ENCODE measurements at places on chromosomes 2 and 18.

- no peak for DNase-seq
These were observed 210.0 kb downstream of the RBM43 start for GRCh38 chr2:151051574-151052220.

- DNase-seq, result no peak
These were observed 249.8 kb downstream of the NBAS start for GRCh38 chr2:15311201-15311907.

GRCh38 chr18:72468021-72468710 is 76.0 kb downstream of the CBLN2 start:
- DNase-seq, result no peak

- DNase-seq, result no peak
These were observed 69.9 kb upstream of the HS6ST1 start for GRCh38 chr2:128388499-128388941.

DNA sequence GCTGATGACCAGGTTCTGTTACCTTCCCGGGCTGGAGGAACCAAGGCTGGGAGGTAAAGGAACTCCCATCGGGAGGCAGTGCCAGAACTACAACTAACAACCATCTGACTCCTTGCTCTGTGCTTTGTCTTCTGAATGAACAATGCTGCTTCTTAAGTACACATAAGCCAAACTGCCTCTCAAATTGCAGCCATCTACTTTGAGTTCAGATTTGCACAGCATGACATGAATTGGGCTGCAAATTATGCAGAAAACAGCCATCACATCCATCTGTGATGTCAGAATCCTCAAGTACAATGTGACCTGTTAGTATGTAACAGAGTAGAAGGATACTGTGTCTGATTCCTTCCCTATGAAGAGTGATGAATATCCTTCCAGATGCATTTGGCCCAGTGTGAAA is 290.6 kb downstream of the ZNF521 start:
- no peak for DNase-seq

- no peak for DNase-seq
These were observed 33.2 kb downstream of the SLC38A11 start for GRCh38 chr2:164922134-164922533.

- no peak for DNase-seq
These were observed 17.3 kb downstream of the CIB4 start for GRCh38 chr2:26623541-26624495.

- DNase-seq, result no peak
These were observed 40.5 kb upstream of the NABP1 start for GRCh38 chr2:191637182-191638078.

GRCh38 chr2:100278986-100279385 is 43.3 kb downstream of the LONRF2 start:
- no peak for DNase-seq

DNA sequence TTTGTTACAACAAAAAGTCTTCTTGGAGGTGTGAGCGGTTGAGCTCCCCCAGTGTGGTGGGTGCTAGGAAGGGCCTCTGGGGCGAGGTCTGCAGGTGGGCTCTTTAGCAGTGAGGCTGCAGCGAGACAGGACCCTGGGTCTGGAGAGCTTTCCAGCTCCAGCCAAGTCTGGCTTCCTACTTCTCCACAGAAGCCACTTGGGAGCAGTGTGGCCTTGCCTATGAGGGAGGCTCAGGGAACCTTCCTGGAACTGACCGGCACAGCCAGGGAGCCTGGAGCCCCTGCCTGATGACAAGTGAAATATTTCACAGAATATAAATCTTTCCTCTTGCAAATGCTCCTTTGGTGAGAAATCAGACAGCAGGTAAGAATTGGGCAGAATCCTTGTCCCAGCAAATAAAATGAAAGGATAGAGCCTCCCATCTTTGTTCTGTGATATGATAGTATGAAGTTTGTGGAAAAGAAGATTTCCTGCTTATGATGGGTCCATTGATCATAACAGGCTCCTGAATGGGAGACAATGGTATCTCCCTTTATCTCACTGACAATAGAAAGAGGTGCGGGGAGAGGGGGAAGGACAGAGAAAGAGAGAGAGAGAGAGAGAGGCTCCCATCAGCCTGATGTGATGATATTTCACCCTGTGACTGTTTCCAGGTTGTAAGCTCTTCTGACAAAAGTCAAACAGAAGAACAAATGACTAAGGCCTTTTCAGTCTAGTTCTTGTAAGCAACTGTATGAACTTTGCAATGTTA is 289.8 kb upstream of the SPRED2 start:
- no peak for DNase-seq

DNA sequence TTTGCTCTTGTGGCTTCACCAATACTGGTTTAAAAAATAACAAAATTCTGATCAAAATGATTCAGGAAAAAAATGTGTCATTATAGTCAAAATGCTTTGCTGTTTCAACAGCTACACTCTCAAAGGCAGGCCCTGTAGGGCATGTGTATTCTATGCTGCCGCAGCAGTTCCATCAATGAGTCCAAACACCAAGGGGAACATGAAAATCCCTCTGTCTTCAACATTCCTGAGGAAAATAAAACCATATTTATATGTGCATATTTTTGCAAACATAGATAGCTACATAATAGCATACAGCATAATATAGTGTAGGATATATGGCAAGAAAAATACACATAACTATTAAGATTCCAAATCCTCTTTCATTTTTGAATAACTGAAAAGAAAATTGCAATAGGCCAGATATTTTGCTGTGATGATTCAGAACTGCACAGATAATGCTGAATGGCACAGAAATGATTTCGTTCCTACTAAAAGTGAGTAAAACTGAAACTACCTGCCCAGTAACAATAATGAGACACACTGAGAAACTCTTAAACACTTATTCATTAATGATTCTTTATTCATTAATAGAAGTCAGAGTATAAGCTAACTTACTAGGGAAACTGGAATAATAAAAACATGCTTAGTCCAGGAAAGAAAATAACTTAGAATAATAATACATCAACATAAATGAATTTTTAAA is 343.8 kb downstream of the SUCLG1 start:
- no peak for DNase-seq

GRCh38 chr2:229130522-229130921 is 140.6 kb downstream of the PID1 start:
- no peak for DNase-seq

GRCh38 chr2:100182494-100183361 is 40.3 kb upstream of the AFF3 start:
- DNase-seq, result no peak

GRCh38 chr18:1296237-1296636 is 391.6 kb downstream of the ADCYAP1 start:
- DNase-seq, result no peak

DNA sequence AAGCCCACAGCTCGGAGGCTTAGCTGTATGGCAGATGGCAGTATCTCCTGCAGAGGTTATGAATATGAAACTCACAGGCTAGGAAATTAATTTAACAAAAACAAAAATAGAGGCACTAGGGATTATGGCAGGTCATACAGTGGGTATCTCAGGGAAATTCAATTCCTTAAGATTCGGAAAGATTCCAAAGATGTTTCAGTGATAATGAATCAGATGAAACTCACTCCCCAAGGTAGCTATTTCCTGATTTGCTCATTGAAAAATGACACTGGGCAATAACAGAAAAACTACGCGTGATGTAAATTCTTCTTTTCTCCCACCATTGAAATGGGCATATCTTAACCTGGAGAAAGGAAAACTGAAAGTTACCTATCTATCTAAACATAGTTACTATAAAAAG is 414.1 kb downstream of the STK39 start:
- no peak for DNase-seq

- no peak for DNase-seq
These were observed 167.3 kb upstream of the CYRIA start for GRCh38 chr2:16832910-16833309.

DNA sequence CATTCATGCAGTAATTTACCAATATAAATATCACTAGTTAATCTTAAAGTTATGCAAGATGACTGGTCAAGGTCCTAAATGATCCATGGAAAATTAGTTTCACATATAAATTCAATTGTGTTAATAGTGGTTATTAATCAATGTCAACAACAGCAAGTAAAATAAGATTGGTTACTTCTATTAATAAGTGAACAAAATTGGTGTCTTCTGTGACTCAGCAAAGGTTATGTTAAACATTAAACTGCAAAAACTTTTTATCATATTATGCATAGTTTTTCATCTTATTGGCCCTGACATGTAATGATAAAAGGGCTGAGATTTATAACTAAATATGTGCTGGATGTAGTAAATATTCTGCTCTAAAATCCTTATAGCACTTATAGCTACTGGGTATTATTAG is 359.0 kb upstream of the UBE2E3 start:
- no peak for DNase-seq

DNA sequence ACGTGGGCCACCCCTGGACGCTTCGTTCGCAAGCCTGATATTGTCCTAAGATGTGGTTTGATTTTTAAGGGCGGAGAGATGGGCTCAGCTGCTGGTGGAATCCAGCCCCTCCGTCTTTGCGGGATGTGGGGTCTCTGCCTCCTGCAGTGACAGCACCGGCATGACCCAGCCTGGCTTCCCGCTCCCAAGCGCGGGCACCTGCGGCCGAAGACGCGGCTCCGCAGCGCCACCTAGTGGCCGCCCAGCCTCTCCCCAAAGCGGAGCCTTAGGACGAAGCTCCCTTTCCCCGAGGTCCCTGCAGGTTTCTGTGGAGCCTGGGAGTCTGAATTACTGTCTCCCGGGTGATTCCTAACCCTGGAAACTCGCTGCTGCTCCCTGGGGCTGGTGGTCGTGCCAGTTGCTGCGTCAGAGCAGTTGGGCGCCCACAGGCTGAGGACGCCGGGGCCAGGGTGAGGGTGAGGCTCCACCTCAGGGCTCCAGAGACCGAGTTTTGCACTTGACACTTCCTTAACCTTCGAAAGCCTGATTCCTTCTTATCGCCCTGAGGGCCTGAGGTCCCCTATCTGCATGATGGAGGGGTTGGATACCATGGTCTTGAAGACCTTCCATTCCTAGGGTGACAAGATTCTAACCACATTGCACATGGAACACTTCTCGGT is 137.5 kb downstream of the TPO start:
- peak; percentile 43 for DNase-seq

DNA sequence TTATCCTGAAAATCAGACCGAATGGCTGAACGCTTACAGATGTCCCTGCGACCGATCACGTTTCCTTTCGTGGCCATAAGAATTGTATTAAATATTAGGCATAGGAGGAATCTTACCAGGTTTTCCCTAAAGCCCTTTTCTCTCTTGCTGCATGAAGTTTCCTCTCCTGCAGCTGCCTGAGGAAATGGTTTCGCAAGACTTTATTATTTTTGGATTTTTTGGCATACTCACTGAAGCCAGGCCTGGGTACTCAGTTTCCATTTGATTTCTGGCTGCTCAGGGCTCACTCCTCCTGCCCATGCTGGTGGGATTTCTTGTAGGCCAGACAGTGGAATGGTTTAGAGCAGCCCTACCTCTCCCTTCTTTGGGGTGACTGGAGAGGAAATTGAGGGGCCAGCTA is 114.0 kb downstream of the KLHL29 start:
- no peak for DNase-seq

- no peak for DNase-seq
These were observed 44.8 kb upstream of the OTOF start for GRCh38 chr2:26522751-26523171.

Measured in stimulated activated CD8-positive, alpha-beta memory T cell treated with anti-CD3 and anti-CD28 coated beads, Interleukin-7, amount 100 ng/mL, for 1 hour (primary cell).